ENCODE measurements at places on chromosomes 12 and 14.

- peak; percentile 33 for DNase-seq
Observed at GRCh38 chr14:78530078-78530477, 359.9 kb downstream of the NRXN3 start.

- no peak for DNase-seq
Observed at GRCh38 chr14:52254086-52254485, 13.4 kb upstream of the PTGDR start.

DNA sequence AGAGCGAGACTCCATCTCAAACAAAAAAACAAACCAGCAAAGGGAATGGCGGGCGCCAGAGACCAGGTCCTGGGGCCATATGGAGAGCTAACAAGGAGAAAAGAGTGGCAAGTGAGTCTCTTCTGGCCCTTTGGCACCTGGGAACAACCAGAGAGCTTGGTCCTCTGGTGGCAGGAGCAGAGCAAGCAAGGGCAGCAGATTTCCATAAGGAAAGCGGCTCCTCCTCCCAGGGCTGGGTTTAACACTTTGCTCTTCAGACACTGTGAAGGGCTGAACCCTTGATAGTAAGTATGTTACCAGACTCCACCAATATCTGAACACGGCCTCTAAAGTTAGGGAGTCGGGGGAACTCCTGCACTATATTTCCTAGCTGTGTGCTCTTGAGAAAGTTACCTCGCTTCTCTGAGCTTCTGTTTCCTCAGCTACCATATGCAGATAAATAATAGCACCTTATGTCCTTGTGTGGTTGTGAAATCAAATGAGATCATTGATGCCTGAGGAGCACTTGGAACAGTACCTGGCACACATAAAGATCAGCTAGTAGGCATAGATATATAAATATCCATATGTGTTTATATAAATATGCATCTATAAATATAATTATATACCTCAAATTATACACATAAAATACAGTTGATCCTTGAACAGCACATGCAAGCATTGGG, 33.4 kb upstream of the PLEKHG6 start:
- no peak for DNase-seq

- DNase-seq = peak; percentile 96
Observed at GRCh38 chr12:124904306-124905098, 9.9 kb downstream of the UBC start.

GRCh38 chr12:76984566-76984965, 80.8 kb downstream of the E2F7 start:
- no peak for DNase-seq

GRCh38 chr12:1610072-1610643, 15.8 kb upstream of the FBXL14 start:
- no peak for DNase-seq

- no peak for DNase-seq
Observed at GRCh38 chr12:124357616-124358015, 62.7 kb downstream of the RFLNA start.

- DNase-seq = no peak
Observed at GRCh38 chr14:52033101-52033642, 35.7 kb downstream of the NID2 start.

All from kidney (tissue), 22 donors.